ENCODE measurements at places on chromosomes 4 and X.

- DNase-seq = no peak
Measured at GRCh38 chr4:39480902-39481695, 22.2 kb downstream of the LIAS start.

GRCh38 chr4:8144359-8144758, 14.3 kb downstream of the ABLIM2 start:
- DNase-seq = no peak

DNA sequence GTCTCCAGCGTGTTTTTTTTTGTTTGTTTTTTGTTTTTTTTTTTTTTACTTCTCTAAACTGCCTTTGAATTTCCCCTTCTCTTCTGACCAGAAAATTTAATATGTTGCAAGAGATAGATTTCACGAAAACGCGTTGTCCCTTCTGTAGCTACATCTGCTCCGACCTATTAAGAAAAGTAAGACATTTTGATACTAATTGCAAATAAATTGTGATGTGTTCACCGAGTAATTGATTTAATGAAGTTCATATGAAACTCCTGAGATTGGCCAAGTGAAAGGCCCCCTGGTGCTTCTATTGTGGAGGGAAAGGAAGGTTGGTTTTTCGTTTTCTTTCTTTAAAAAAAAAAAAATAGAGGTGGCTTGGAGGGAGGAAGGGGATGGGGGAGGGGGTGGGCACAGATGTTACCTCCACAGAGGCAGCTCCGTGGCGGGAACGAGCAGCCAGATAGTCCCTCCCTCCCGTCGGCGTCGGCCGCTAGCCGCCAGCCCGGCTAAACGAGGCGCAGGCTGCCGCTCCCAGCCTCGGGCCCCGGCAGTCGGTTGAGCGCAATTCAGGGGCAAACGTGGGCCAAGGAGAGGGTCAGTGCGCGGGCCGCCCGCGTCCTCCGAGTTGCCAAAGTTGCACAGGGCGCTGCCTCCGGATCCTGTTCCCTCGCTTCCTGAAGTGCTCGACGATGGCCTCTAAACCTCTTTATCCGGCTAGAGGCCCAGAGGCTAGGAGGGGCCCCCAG, 139.1 kb upstream of the ZIC3 start:
- no peak for DNase-seq

DNA sequence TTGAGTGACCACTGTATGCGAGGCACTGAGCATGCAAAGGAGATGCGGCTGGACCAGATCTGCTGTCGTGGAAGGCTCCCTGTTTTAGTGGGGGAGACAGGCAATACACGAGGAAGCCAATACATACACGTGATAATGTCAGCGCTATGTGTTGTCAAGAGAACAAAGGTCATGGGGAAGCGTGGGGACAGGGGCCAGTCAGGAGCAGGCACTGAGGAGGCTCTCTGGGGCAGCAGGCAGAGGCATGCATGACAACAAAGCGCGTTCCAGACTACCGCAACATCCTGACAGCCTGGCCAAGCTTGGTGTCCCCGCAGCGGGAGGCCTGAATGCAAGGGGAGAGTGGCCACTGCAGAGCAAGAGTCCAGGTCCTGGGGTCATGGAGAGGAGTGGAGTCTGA, 61.9 kb downstream of the DCTD start:
- DNase-seq = no peak

GRCh38 chr4:94332983-94333590, 9.5 kb downstream of the HPGDS start:
- DNase-seq = no peak

- no peak for DNase-seq
Measured at GRCh38 chrX:8242431-8243020, 71.5 kb upstream of the VCX2 start.

DNA sequence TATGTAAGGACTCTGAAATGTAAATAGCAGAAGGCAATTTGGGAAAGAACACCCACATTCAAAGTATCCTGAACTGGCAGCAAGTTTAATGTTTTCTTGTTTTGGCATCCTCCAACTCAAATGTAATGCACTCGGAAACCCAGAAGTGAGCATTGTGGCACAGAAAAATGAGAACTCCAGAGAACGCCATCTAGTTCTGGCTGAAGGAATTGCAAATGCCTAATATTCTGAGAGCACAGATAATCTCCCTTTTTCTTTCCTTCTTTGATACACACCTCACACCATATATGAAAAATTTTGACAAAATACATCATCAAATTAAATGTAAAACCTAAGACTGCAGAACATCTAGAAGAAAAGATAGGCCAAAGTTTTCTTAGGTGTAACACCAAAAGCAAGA, 52.1 kb downstream of the PWWP3B start:
- no peak for DNase-seq

DNA sequence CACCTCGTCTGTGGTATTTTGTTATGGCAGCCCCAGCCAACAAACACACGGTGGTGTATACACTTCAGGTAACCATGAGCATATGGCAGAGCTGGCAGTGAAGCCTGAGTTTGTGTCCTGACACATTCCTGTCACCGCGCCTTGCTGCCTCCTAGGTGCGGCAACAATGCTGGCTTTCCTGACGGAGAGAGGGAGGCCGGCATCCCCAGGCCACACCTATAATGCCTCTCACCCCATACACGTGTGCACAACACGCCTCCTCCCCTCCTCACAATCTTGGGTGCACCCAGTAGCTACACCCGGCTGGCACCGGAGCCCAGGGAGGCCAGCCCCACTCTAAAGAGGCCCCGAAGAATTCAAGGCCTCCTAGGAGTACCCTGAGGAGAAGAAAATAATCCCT, 158.5 kb downstream of the NSUN7 start:
- DNase-seq = no peak

GRCh38 chrX:56233682-56234081, 1.5 kb downstream of the KLF8 start:
- DNase-seq = peak; percentile 4

- DNase-seq = no peak
Measured at GRCh38 chr4:94897023-94897422, 139.3 kb downstream of the BMPR1B start.
